ENCODE measurements at places on chromosomes 4 and X. TPM values are rescaled to one million over a fixed set of nuclear protein-coding genes. Genes with fewer than 3 reads are reported as not detected.
A peak's percentile ranks its signal among the peaks of the same experiment; 100 is the strongest.

DNA sequence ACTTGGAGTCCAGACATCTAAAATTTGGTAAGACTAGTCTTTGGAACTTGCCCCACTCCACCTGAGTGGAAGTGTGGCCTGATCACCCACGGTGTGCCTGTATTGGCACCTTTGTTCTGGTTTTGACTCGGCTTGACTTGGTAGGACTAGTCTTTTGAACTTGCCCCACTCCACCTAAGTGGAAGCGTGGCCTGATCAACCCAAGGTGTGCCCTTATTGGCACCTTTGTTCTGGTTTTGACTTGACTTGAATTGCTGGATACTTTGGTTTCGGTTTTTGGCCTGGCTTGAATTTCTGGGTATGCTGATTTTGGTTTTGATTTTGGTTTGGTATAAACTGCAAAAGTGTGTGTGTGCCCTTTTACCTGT is 44.7 kb upstream of the UGT2B7 start:
- H3K27me3 ChIP-seq = no peaks in the 10 kb centered on the region
- H3K36me3 ChIP-seq = no peaks in the 10 kb centered on the region
- H3K4me3 ChIP-seq = no peak overlapping the region
- H3K27ac ChIP-seq = no peak overlapping the region
- H3K4me1 ChIP-seq = no peaks in the 10 kb centered on the region

DNA sequence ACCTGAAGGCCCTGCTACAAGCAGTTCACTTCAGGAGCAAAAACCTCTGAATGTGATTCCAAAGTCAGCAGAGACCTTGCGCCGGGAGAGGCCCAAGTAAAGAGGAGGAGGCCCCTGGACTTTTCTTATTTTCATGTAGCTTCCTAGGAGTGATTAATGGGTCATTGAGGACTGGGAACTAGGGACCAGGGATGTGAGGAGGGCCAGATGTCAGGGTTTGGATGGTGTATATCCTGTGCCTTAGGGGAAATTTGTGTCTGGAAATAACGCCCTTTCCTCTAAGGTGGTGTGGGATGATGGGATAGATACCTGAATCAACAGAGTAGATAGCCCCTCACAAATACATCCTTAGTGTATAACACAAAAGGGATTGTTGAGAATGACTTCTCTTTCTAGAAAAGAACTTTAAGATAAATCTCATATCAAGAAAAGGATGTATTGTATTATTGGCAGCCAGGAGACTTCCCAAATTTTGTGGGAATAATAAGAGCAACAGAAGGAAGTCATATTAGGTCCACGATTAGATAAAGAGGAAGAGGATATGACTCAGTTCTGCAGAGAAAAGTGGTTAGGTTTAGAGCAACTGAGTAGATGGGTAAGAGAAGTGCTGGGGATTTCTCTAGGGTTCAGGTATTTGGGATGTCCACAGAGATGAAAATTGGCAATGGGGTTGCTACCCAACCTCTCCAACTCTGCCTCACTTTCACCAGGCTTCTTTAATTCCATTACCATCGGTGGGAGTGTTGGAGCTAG is 1.1 kb downstream of the ITGB1BP2 start:
- peaks cover 13% of the 10 kb centered on the region for H3K27me3 ChIP-seq
- peaks cover 14% of the 10 kb centered on the region for H3K36me3 ChIP-seq
- H3K4me3 ChIP-seq = peak overlapping the region; percentile 52
- H3K4me1 ChIP-seq = peaks cover 17% of the 10 kb centered on the region
- no peak for DNase-seq

- H3K4me3 ChIP-seq = no peak overlapping the region
- peaks cover 26% of the 10 kb centered on the region for H3K27me3 ChIP-seq
- DNase-seq = no peak
- H3K27ac ChIP-seq = no peak overlapping the region
- H3K36me3 ChIP-seq = no peaks in the 10 kb centered on the region
Measured at GRCh38 chrX:11472381-11472780, 179.2 kb downstream of the AMELX start.

The IL9R gene
- total RNA-seq = 5.2 TPM

- H3K4me1 ChIP-seq = peaks cover 11% of the 10 kb centered on the region
- peaks cover 6% of the 10 kb centered on the region for H3K27me3 ChIP-seq
- DNase-seq = no peak
- H3K27ac ChIP-seq = no peak overlapping the region
- no peak overlapping the region for H3K4me3 ChIP-seq
Measured at GRCh38 chr4:38281371-38282071, 321.3 kb downstream of the PTTG2 start.

GRCh38 chrX:47645530-47645929 is 4.8 kb downstream of the ELK1 start:
- H3K4me1 ChIP-seq = peaks cover 24% of the 10 kb centered on the region
- H3K27ac ChIP-seq = no peak overlapping the region

- H3K27me3 ChIP-seq = no peaks in the 10 kb centered on the region
- no peak overlapping the region for H3K27ac ChIP-seq
- H3K4me1 ChIP-seq = no peaks in the 10 kb centered on the region
Measured at GRCh38 chr4:124948976-124949597, 236.6 kb upstream of the ANKRD50 start.

GRCh38 chr4:10305816-10306215 is 151.4 kb downstream of the ZNF518B start:
- H3K4me1 ChIP-seq = no peaks in the 10 kb centered on the region
- no peak overlapping the region for H3K4me3 ChIP-seq
- H3K36me3 ChIP-seq = no peaks in the 10 kb centered on the region
- H3K27ac ChIP-seq = no peak overlapping the region

DNA sequence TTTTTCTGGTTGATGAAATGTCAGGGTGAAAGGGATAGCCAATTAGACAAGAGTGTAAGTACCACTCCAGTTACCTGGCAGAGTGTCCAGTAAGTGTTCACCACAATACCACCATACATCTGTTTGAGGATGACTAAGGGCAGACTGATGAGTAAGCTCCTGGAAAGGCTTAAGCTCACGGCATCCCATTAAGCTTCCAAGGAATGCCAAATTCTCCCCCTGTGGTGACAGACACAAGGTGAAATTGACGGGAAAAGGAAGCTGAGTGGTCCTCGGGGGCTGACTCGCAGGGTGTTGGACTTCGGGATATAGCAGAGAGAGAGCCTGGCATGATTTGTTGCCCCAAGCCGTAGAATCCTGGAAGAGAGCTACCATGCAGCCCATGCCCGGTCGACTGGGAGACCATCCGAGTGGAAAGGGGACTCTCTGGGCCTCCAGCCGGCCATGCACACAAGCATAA is 7.6 kb upstream of the BST1 start:
- H3K4me3 ChIP-seq = no peak overlapping the region
- no peaks in the 10 kb centered on the region for H3K36me3 ChIP-seq
- no peak for DNase-seq

GRCh38 chr4:173735049-173735448 is 205.0 kb upstream of the HAND2 start:
- no peak overlapping the region for H3K27ac ChIP-seq
- no peak overlapping the region for H3K4me3 ChIP-seq
- no peaks in the 10 kb centered on the region for H3K36me3 ChIP-seq
- DNase-seq = no peak
- H3K27me3 ChIP-seq = no peaks in the 10 kb centered on the region

DNA sequence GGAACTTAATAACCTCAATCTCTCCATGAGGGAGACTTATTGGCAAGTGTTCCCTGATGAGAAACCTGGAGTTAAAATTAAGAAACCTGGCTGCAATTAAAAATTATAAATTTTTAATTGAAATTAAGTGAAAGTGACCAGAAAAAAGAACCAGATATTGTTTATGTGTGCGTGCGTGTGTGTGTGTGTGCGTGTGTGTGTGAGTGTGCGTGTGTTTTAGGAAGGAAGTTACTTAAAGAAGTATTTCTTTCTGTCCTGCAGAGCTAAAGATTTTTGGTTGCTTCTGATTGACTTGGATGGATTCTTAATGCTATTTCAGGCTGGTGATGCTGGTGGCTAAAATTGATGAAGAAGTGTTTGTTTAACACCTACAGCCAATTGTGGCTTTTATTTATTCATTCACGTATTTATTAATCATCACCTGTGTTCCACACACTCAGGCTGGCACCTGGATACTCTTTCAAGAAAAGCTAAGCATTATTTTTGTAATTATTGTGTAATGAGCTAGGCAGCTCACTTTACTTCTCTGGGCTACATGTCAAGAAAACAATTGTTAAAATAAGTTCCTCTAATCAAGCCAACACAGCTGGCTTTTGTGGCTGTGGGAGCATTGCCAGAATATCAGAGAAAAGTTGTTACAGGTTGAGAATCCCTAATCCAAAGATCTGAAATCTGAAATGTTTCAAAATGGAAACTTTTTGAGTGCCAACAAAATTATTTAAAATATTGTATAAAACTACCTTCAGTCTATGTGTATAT is 68.5 kb downstream of the CEP44 start:
- H3K4me3 ChIP-seq = no peak overlapping the region
- H3K36me3 ChIP-seq = peaks cover 11% of the 10 kb centered on the region
- no peaks in the 10 kb centered on the region for H3K4me1 ChIP-seq
- H3K27ac ChIP-seq = no peak overlapping the region

- peaks cover 27% of the 10 kb centered on the region for H3K4me1 ChIP-seq
- peaks cover 6% of the 10 kb centered on the region for H3K27me3 ChIP-seq
- peak overlapping the region; percentile 22 for H3K4me3 ChIP-seq
- DNase-seq = peak; percentile 44
Measured at GRCh38 chr4:38759113-38759789, 23.5 kb downstream of the TLR10 start.

DNA sequence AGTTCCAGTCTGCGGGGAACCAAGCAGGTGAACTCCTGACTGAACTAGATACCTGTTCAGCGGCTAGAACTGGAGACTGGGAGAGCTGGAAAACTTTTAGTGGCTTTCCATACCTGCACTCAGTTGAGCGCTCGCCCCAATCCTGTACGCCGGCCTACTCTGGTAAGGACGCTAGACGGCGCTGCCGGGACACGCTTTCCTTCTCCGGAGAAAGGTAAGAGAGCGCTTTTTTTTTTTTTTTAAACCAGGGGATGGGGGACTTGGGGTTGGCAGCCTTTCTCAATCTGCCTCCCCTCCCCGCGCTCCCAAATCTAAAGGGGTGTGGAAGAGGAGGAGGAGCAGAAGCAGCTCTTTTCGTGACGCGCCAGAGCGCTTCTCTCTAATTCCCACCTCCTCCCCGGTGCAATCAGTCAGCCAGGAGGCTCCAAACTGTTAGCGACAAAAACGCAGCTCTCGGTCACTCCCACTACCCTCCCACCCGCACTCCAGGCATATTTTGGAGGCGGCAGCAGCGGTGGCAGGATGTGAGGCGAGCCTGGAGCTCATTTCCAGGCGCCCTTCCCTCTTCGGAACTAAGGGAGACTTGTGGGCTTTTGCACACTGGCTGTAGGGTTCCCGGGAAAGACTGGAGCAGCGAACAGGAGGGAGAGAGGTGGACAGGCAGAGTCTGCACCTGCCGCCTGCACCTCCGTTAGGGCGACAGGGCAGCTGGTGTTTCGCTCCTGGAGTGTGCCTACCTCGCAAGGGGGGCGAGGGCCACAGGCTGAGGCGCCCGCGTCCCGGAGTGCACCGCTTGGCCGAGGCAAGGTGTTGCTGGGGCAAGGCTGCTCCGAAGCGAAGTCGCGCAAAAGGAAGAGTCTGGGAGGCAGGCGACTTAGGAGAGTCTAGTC is at the start of gene IL1RAPL2:
Gene IL1RAPL2, plus strand, starts transcription at position 409 of the 890 bp plus-strand sequence.
- no peak within 1 kb of the TSS for H3K27ac ChIP-seq
- peaks cover 60% of the 10 kb centered on the region for H3K27me3 ChIP-seq
- peak within 1 kb of the TSS; percentile 56 for H3K4me3 ChIP-seq
- H3K4me1 ChIP-seq = no peaks in the 10 kb centered on the region
- H3K36me3 ChIP-seq = no peaks in the 10 kb centered on the region
- DNase-seq = peak; percentile 16

The CEP44 gene
- 29.7 TPM for total RNA-seq

DNA sequence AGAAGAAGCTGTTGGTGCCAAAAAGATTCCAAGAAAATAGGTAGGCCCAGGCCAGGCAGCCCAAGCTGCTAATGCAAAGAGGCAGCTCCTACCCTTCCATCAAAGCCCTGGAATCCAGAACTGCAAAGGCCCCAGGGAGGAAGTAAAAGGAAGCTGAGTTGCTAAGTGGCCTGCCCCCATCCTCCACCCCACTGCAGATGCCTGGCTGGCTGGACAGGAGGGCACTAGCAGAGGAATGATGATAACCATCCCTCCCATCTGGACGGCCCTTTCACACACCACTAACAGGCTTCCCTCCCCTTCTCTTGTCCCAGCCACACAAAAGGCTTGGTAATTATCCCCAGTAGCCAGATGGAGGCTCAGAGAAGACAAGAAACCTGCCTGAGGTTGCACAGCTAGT is 32.4 kb upstream of the PJA1 start:
- DNase-seq = no peak
- no peak overlapping the region for H3K4me3 ChIP-seq
- H3K4me1 ChIP-seq = no peaks in the 10 kb centered on the region
- H3K27ac ChIP-seq = no peak overlapping the region
- H3K36me3 ChIP-seq = no peaks in the 10 kb centered on the region

The TXK gene
- total RNA-seq = 37.8 TPM

The KLHL15 gene
- total RNA-seq = 19.9 TPM

The SMIM10 gene
- 0.99 TPM for total RNA-seq

DNA sequence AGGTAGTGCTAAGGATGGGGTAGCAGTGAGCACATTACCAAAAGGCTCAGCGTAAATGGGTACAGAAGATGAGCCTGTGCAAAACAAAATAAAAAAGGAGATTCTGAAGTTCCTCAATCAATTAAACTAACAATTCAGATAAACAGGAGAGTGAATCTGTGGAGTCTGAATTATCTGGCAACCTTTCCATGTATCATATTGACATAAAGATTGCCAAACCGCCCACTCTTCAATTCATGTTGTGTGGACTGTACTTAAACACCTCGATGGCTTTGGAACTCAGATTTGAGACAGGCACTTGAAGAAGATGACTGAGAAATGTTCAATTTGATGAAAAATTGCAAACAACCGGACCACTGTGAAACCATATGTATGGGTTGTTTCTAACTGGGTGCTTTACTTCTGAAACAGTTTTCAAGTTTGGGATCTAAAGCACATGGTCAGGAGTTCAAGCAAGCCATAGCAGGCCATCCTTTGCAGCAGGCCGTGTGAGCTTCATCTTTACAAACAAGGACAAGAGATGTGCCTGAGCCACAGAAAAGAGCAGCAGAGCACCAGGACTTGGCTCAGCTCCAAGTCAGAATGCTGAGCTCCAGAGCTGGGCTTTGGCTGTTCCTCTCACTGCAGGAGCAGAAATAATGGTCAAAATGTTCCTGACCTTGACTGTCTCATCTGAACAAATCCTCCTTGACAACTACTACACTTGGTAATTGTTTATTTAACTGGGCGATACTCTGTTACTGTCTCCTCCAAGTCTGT is 108.1 kb downstream of the MGST2 start:
- no peak overlapping the region for H3K27ac ChIP-seq
- no peak for DNase-seq
- H3K27me3 ChIP-seq = no peaks in the 10 kb centered on the region

DNA sequence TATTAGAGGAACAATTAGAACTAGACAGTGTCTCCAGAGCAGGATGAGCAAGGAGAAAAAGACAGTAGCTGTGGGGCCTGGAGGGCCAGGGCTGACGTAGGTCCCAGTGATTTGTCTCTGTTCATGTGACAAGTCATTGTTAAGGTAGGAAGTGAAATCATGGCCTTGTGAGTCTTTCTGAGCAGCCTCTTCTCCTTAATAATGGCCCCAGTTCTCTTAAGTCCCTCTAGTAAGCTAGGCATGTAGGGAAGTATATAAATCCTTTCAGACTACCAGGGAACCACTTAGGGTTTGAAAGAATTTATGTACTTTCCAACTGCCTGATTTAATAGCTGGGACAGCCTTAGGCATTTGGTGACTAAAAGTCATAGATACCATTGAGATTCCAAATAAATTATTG is 133.0 kb downstream of the KLHL8 start:
- no peak for DNase-seq
- H3K27me3 ChIP-seq = no peaks in the 10 kb centered on the region
- peaks cover 37% of the 10 kb centered on the region for H3K4me1 ChIP-seq
- peaks cover 5% of the 10 kb centered on the region for H3K36me3 ChIP-seq

GRCh38 chr4:25171201-25171865 is 11.1 kb upstream of the SEPSECS start:
- DNase-seq = no peak
- no peak overlapping the region for H3K27ac ChIP-seq
- H3K4me1 ChIP-seq = peaks cover 9% of the 10 kb centered on the region
- H3K27me3 ChIP-seq = no peaks in the 10 kb centered on the region
- H3K4me3 ChIP-seq = no peak overlapping the region
